NCI-H69 (cell line): ENCODE measurements at places on chromosomes 12 and 14.
A peak's percentile ranks its signal among the peaks of the same experiment; 100 is the strongest.

DNA sequence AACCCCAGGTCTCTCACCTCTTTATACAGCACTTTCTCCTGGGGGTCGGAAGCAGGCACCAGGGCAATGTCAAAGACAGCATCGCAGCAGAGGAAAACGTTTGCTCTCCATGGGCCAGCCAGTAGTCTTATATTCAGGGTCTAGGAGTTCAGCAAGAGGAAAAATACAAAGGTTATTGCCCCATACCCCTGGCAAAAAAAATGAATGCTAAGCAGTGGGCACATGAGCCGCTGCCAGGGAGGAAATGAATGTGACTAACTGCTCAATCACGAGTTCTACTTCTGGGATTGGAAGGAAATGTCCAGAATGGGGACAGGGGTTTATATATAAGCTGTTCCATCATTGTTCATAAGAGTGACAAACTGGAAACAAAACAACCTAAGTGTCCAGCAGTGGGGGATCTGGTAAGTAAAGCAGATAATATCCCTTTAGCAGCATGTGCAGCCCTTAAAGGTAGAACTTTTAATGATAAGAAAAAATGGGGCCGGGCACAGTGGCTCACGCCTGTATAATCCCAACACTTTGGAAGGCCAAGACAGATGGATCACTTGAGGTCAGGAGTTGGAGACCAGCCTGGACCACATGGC lies 53.8 kb downstream of the PHETA1 start:
- no peak for DNase-seq

- no peak for DNase-seq
Measured at GRCh38 chr12:69099201-69099837, 140.1 kb upstream of the CPSF6 start.

GRCh38 chr12:123096182-123096581 lies 54.7 kb downstream of the PITPNM2 start:
- DNase-seq, result peak; percentile 39

DNA sequence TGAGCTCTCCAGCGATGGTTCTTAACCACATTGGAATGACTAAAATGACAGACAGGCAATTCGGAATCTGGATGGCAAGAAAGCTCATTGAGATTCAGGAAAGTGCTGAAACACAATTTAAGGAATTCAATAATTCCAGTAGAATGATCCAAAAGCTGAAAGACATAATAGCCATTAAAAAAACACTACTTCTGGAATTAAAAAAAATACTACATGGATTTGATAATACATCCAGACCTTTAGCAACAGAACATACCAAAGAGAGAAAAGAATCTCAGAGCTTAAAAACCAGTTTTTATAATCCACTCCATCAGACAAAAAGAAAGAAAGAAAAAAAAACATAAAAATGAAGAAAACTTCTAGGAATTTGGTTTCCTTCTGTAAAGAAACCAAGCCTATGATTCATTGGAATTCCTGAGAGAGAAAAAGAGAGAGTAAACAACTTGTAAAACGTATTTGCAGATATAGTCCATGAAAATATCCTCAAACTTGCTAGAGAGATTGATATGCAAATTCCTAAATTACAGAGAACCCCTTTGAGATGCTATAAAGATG lies 52.8 kb downstream of the SLCO1B1 start:
- no peak for DNase-seq

GRCh38 chr14:55285048-55285652 lies 13.9 kb downstream of the FBXO34 start:
- no peak for DNase-seq

- DNase-seq, result peak; percentile 54
Measured at GRCh38 chr12:16349131-16349460, 1.7 kb downstream of the MGST1 start.

DNA sequence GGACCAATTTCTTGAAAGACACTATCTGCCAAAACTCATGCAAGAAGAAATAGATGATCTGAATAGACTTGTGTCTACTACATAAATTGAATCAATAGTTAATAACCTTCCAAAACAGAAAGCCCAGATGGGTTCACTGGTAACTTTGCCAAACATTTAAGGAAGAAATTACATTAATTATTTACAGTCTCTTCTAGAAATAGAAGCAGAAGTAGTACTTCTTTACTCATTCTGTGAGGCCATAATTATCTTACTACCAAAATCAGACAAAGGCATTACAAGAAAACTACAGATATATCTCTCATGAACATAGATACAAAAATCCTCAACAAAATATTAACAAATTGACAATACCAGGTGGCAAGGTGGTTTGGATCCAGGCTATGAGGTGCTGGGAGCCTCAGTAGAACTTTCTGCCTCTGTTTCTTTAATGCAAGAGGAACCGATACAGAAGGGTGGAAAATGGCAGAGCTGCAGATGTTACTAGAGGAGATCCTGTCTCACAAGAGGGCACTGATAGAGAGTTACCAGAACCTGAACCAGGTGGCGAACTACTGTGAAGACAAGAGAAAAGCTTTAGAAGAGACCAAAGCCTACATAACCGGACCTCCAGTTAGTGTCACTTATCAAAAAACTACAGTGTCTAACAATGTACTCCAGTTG lies 33.7 kb upstream of the KTN1 start:
- no peak for DNase-seq

- peak; percentile 85 for DNase-seq
Measured at GRCh38 chr14:54805445-54806322, 96.9 kb downstream of the GCH1 start.

DNA sequence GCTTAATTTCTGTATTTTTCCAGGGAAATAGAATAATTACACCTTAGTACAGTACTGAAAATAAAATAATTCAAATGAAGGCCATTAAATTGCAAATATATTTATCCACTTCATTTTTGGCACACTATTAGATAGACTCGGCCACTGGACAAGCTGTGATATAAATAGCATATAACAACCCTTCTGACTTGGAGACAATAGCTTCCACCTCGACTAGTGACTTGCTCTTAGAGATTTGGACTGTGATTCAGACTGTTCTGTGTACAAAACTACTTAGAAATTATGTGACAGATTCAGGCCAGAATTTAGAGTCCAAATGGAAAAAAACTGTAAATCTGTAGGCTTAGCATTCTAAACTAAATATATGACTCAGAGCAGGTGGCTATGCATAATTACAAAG lies 949.9 kb downstream of the LRFN5 start:
- no peak for DNase-seq

GRCh38 chr14:103880348-103881267 lies 33.2 kb upstream of the PPP1R13B start:
- DNase-seq, result peak; percentile 60

DNA sequence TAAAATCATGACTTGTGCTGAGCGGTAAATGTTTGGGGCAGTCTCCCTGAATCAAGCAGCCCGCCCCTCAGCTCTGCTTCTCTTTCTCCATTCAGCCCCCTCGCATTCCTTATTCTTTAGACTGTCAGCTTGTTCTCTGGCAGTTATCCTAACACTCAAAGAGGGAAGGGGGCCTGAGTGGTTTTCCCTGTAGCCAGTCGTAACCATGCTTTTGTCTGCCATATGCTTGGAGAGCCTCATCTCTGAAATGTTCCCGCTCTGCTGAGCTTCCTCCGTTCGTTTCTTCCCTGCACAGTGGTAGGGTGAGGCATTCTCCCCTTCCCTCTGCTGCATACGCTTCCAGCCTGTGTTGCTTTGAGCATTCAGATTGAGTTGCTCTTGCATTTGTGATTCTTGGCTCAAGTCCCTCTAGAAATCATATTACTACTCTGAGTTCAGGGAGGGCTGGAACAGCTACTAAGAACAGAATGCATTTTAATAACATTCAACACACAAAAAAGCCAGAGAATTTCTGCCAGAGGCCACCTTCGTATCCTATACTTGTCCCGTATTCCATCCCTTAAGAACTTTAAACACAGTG lies 119.7 kb downstream of the FBXL14 start:
- peak; percentile 58 for DNase-seq

DNA sequence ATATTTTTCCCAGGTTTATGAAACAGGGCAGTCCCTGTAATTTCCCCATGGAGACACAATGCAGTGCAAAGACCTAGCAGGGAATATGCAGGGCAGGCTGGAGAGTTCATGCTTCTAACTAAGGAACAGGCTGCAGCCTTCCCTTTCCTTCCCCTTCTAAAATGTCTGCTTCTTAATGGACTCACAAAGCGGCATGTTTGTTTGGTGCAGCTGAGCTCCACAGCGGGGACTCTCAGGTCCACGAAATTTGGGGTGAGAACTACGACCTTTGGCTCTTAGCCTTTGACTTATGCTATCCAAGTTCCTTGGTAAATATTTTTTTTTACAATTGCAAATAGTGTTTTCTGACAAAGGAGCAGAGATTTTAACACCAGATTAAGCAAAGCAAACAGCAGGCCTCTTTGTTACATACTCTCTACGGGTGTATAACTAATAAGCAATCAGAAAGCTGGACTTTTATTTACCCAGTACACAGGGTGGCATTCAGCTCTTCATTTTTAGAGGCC lies 323.6 kb downstream of the ZFP36L1 start:
- peak; percentile 86 for DNase-seq

- DNase-seq, result no peak
Measured at GRCh38 chr14:58146399-58146798, 5.6 kb downstream of the ARMH4 start.
